ENCODE measurements at places on chromosomes 3 and 15. TPM values are rescaled to one million over a fixed set of nuclear protein-coding genes. Genes with fewer than 3 reads are reported as not detected.
A peak's percentile ranks its signal among the peaks of the same experiment; 100 is the strongest.

The NCKIPSD gene
- 16.6 TPM for total RNA-seq

- DNase-seq, result no peak
Measured at GRCh38 chr15:82933576-82933975, 18.9 kb downstream of the HOMER2 start.

DNA sequence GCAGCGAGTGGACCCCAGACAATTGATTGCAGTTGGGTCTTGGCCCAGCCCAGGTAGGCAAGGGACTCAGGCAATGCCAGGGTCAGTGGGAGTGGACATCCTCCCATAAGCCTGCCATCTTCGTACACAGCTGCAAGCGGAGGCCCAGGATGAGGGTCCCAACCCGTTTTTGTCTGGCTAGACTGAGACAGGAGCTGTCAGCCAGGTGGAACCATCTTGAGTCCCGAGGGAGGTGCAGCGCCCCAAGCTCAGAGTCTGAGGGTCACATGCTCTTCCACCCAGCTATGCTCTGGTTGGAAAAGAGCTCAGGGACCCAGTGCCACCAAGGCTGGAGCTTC lies 22.6 kb upstream of the IP6K2 start:
- no peak for DNase-seq

- no peak for DNase-seq
Measured at GRCh38 chr3:83670416-83670815, 1288.4 kb upstream of the CADM2 start.

DNA sequence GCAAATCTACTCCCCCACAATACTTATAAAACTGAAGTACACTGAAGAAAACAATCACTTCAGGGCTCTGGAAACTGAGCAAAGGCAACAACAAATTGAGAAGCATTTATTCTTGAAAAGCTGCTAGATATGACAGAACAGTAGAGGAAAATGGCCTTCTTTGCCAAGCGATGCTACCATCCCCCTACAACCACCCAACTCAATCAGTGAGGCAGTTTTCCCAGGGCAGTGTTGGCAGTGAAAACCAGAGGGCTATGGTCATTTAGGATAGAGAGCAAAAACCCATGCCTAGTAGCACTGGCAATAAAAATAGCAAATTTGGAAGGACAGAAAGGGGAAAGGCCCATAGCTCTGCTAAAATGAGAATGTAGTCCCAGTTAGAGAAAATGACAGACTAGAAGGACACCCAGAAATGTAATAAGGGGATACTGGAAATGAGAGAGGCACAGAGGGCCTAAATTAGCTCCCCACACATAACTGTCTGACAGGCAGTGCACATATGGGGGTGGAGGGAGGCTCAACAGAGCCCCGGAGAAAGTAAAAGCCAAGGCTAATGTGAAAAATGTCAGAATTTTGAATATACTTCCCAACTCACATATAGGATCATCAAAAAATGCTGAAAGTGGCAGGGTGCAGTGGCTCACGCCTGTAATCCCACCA lies 143.5 kb downstream of the GSK3B start:
- DNase-seq, result no peak

DNA sequence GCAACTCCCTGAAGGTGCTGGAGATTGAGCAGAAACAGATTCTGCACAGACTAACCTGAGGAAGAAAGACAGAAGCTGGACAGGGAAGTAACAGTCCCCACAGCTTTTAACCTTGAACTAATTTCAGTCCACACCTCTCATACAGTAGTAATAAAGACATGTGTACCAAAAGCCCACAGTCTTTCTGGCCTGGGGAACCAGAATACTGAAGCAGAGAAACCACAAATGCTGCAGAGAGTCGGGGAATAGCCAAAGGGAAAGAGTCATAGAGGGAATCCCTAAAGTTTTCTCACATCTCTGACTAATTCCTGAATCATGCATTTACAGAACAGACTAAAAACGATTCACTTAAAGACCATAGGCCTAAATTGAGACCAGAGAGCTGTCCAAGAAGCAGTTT lies 503.4 kb upstream of the NECTIN3 start:
- DNase-seq, result no peak

- DNase-seq, result no peak
Measured at GRCh38 chr3:29618395-29619282, 337.8 kb downstream of the RBMS3 start.

DNA sequence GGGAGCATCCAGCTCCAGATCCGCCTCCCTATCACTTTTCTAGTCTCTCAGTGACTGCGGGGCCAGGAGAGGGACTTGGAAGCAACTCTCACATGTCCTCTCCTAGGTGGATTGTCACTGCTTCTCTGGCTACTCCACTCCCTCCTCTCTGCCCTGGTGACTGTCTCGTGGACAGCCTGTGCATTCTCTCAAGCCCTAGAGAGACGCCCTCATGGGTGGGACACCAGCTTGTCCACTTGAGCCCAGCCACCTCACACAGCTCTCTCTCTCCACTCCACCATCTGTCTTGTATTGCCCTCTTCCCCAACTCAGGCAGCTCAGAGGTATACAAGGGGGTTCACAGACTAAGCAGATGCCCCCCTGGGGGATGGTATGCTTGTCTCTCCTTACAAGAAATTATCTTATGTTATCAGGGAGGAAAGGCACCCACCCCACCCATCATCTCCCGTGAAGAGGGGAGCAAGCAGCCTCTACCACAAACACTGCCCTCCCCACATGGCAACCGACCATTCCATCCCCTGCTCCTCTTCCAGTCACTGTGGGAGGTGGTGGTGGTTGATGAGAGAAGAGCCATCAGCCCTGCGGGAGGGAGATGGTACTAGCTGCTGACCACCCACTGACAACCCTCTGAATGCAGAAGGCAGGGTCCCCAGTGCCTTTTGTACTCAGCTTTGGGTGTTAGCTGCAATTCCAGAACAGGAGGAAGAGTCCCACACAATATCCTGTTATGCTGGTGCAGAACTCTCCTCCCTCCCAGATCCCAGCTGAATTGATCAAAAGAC lies 15.5 kb upstream of the LOXL1 start:
- DNase-seq, result no peak

GRCh38 chr3:139588450-139588849 lies 48.9 kb upstream of the RBP1 start:
- DNase-seq, result peak; percentile 27

The FBXO40 gene
- not detected for total RNA-seq

- peak; percentile 30 for DNase-seq
Measured at GRCh38 chr3:45688194-45688881, 858 bp upstream of the SACM1L start.

The CD200R1L gene
- total RNA-seq, result not detected

The LAMB2 gene
- 337 TPM for total RNA-seq

The ULK4 gene
- 12.5 TPM for total RNA-seq

The HTR3E gene
- total RNA-seq, result not detected

The RETNLB gene
- total RNA-seq, result not detected

GRCh38 chr3:27625864-27626263 lies 96.3 kb downstream of the EOMES start:
- no peak for DNase-seq

The EPHA3 gene
- total RNA-seq, result 1.3 TPM

The MYH15 gene
- not detected for total RNA-seq

- no peak for DNase-seq
Measured at GRCh38 chr3:100106094-100106493, 8.2 kb downstream of the FILIP1L start.

- no peak for DNase-seq
Measured at GRCh38 chr3:107682580-107682979, 159.8 kb downstream of the BBX start.

DNA sequence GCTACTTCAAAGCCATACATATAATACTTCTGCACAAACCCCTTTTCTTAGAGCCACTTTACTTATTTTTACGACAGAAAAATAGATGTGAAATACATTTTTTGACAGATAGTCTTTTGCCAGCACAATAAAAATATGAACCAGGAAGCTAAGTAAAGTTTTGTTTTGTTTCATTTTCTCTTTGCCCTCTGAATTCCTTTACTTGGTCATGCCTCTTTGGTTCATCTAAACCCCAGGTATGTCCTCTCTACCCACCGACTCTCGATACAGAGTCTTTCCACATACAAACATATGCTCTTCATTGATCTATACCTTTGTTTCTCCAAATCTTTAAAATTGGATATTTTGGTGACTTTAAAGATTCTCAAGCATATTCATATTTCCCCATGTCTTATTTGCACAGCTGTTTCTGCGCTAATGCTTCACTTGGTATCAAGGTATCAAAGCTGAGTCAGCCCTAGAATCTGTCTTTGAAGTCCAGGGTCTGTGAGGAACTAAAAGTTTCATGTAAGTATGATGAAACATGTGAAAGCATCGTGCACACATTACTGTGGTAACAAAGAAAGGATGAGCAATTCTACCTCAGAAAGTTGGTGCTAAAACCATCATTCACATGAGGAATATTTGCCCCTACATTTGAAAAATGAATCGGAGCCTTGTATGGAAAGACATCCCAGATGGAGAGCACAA lies 845.4 kb downstream of the NAALADL2 start:
- DNase-seq, result no peak

The CRABP1 gene
- total RNA-seq, result 1.6 TPM

The EPB42 gene
- not detected for total RNA-seq

GRCh38 chr15:39618063-39618823 lies 37.4 kb downstream of the THBS1 start:
- no peak for DNase-seq

The TRH gene
- total RNA-seq, result not detected

DNA sequence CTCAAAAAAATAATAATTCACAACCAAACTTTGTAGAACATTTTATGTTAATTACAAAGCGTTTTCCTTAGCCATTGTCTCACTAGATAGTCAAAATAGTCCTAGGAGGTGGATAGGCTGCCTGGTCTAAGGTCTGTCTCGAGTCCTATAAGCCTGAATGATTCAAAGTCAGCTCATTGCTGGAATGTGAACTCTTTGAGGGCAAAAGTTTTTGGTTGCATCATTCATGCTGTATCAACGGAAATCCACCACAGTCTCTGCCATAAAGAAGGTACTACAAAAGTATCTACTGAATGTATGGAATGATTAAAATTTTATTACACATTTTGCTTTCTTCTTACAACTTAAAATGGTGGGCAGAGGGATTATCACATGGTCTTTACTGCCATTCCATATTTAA lies 387.3 kb upstream of the RARB start:
- DNase-seq, result no peak

DNA sequence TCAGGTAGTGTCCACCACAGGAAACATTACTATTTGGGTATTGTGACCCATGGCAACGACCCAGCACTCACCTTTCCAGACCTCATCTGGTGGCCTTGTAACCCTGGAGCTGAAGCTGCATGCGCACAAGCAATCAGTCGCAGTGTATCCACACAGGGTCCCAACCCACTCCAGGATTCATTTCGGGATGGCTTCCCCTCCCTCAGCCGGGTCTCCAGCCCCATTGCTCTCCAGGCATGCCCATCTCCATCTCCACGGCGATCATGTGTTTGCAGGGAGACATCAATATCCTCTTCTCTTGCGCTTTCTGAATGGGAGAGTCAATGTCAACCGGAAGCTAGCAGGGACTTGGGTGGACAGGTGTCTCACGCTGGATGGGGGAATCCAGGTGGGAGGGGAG lies 35.2 kb downstream of the GOLGA6L2 start:
- no peak for DNase-seq

The CD86 gene
- total RNA-seq, result 7.6 TPM

The CLDN16 gene
- total RNA-seq, result 4.4 TPM

Data from body of pancreas (tissue), 4 donors.